Urinary bladder (tissue), 4 donors: ENCODE measurements at places on chromosomes 4 and X. TPM values are rescaled to one million over a fixed set of nuclear protein-coding genes. Genes with fewer than 3 reads are reported as not detected.

GRCh38 chr4:1535926-1536578 is 129.8 kb upstream of the NKX1-1 start:
- DNase-seq: no peak

DNA sequence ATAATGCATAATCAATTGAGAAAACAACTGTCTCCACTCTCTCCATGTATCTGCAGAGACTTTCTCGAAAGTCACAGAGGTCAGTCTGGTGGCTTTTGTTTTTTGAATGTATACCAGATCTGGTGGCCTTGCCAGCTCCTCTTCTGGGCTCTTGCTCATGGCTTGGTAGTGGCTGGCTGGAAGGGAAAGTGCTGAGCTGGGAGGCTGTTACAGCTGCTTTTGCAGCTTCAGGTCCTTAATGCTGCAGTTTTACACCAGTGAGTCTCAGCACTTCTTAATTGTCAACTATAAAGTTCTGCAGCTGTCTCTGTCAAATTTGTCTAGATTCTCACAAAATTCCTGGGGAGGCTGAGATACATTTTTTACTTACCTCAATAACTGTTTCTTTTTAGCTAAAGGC is 390.0 kb downstream of the GRXCR1 start:
- DNase-seq: no peak

The MAGED1 gene
- total RNA-seq: 131 TPM

- no peak for DNase-seq
Measured at GRCh38 chrX:747176-747575, 116.6 kb downstream of the SHOX start.

- no peak for DNase-seq
Measured at GRCh38 chr4:155911905-155912304, 8.4 kb downstream of the TDO2 start.
